ENCODE measurements at places on chromosomes 6 and 20.

GRCh38 chr6:314377-314776 lies 22.1 kb downstream of the DUSP22 start:
- no peak for DNase-seq

DNA sequence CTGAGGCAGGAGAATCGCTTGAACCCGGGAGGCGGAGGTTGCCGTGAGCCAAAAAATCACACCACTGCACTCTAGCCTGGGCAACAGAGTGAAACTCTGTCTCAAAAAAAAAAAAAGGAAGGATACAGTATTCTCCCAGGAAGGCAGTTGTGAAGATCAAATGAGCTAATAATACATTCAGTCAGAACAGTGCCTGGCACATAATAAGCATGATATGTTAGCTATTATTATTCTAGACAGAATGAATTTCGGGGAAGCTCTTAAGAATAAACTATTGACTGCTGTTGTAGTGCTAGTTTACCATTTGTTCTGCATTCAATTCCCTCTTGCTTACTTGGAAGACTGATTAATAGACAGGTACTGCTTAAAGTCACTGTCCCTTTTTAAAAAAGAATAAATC lies 40.6 kb downstream of the NDUFAF5 start:
- DNase-seq, result no peak

DNA sequence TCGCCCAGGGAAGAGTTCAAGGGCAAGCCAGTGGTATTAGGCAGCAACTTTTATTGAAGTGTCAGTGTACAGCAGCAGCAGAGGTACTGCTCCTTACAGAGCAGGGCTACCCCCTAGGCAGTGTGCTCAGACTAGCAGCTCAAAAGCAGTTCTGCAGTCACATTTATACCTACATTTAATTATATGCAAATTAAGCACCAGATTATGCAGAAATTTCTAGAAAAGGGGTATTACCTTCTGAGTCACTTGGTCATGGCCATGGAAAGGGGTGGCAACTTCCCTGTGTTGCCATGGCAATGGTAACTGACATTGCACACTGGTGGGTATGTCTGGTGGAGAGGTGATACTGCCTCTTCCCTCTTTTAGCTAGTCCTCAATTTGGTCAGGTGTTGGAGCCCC lies 2.1 kb upstream of the ZKSCAN4 start:
- DNase-seq, result peak; percentile 9

DNA sequence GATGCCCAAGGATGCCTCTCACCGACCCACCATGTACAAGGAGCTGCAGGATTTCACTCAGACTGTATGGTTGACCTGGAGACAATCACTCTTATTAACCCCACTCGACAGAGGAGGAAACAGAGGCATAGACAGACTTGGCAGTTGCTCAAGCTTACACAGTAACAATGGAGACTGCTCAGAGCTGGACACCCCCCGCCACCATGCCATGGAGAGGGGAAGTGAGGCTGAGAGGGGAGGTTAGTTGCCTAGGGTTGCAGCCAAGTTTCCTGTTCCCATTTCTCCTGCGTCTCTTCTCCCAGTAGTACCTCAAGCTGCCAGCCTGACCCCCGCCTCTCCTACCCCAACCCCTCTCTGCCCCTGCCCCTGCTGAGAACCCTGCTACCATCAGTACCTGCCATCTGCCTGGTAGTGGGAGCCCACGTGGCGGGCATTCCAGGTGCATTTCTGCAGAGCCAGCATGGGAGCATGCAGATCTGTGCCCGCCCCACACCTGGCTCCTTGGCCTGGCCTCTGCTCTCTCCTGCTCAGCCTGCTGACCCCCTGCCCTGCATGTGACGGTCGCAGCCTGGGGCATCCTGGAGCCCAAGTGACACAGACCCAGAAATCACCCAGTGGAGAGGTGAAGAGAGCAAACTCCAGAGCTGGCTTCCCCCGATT lies 157.7 kb downstream of the PREX1 start:
- DNase-seq, result no peak

GRCh38 chr20:62840244-62841197 lies 21.1 kb downstream of the TCFL5 start:
- no peak for DNase-seq

DNA sequence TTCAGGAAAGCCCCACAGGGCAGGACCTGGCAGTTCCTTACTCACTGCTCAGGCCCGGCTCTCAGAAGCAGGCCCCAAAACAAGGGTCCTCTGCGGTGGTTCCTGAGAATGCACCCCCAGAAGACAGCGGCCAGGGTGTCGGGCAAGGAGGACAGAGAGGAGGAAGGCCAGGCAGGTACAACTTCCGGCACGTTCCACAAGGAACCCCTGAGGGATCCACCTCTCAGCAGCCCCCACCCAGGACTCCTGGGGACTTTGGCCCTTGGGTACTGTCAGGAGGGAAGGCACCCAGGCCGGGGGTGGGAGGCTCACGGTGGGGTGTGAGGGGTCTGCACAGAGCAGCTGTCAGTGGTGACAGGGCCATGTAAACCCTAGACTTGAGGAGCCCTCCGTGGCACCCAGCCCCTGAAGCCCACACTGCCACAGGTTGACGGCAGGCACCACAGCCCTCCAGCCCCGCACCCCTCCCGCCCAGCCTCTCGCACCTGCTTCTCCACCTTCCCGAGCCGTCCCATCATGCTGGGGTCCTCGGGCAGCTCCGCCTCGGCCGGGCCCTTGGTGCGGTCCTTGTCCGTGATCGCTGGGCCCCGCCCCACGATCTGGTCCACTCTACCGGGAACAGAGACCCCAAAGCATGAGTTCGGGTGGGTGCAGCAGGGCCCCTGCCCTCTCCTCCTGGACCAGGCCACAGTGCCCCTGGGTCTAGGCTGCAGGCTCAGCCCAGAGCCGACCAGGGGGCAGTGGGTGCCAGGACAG lies 47.0 kb upstream of the CHRNA4 start:
- DNase-seq, result no peak

- DNase-seq, result no peak
Measured at GRCh38 chr6:111724505-111724904, 118.8 kb upstream of the TRAF3IP2 start.

- no peak for DNase-seq
Measured at GRCh38 chr6:150711584-150712504, 112.2 kb downstream of the PLEKHG1 start.

GRCh38 chr6:46651816-46652215 lies 802 bp downstream of the CYP39A1 start:
- no peak for DNase-seq

GRCh38 chr20:63225082-63225454 lies 9.1 kb upstream of the YTHDF1 start:
- no peak for DNase-seq

DNA sequence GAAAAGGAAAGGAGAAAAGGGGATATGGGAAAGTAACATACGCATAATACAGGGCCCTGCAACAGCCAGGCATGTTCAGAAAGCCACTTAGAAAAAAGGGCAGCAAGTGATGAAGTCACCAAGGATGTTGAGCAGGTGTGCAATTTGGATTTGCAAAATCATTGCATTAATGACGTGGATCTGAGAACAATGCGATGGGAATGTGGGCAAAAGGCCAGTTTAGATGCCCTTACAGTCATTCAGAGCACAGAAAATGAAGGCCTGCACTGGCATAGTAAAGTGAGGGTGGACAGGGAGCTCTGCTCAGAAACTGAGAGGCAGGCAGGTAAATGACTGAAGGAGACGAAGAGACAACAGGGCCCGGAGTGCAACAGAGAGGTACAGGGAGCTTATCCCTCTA lies 123.7 kb upstream of the NHSL1 start:
- DNase-seq, result peak; percentile 55

DNA sequence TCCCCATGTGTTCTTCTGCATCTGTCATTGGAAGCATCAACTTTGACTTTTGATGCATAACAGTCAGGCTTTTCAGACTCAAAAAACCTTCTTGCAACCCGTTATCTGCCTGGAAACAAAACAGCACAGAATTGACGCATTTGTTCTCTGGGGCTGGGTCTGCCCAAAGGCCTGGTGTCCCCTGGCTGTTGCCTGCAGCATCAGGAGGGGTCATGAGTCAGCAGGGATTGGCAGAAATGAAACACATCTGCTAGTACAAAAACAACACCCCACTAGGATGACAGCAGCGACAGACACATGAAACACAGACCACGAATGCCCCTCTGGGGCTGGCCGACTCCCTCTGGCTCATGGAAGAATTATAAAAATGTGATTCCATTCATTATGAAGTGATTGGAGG lies 157.6 kb upstream of the INSM1 start:
- peak; percentile 12 for DNase-seq

DNA sequence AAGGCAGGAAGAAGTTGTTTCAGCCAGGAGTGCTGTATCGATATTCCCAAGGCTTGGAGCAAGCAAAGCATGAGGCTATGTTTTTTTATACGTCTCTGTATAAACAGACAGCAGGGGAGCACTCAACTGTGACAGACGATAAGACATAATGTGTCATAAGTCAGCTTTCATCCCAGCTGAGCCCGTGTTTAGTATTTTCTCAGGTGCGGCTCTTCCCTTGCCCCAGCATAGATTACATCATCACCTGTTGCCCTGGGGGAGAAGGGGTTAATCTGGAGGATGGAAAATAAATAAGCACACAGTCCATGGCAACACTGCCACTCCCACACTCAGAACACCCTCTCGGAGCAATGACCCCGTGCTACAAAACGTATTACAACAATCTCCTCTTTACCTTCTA lies 22.1 kb upstream of the KCNK5 start:
- peak; percentile 12 for DNase-seq

- DNase-seq, result no peak
Measured at GRCh38 chr6:27129917-27130316, 117.6 kb upstream of the PRSS16 start.

DNA sequence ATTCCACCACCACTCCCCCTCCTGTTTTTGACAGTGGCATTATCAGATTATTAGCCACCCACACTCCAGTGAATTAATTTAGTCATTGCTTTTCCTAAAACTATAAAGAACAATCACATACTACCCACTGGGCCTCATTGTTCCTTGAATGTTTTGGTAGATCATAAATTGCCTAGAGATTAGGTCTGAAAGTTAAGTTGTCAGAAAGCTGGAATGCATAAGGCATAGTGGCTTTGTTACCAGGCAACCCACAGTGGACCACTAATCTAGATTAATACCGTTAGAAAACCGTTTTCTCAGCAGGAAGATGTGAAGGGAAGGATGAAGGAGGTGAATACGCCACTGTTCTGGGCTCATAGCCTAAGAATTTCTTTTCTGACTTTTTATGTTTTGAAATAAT lies 75.6 kb downstream of the SAMD3 start:
- DNase-seq, result no peak

GRCh38 chr6:170381562-170381961 lies 75.0 kb downstream of the FAM120B start:
- no peak for DNase-seq

DNA sequence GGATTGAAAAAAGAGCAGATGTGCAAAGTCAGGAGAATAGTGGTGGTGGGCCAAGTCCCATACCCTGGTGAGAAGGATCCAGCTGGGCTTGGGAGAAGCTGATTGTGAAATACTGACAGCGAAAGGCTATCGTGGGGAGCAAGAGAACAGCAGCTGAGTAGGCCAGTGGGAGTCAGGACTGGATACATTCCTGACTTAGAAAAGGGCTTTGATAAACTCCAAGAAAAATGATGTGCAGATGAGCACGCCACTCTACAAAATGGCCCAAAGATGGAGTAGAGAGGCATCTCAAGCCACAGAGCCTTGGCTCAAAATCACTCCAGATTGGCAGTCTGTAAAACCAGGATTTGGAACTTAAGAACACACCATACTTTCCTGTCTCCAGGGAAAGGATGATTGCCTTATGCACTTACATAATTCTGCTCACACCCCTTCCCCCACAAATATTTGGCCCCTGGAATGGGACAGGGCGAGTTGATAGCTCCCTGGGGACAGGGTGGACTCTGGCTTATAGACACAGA lies 578.7 kb downstream of the MAFB start:
- no peak for DNase-seq

- peak; percentile 12 for DNase-seq
Measured at GRCh38 chr6:13709689-13710551, 1.7 kb downstream of the RANBP9 start.

DNA sequence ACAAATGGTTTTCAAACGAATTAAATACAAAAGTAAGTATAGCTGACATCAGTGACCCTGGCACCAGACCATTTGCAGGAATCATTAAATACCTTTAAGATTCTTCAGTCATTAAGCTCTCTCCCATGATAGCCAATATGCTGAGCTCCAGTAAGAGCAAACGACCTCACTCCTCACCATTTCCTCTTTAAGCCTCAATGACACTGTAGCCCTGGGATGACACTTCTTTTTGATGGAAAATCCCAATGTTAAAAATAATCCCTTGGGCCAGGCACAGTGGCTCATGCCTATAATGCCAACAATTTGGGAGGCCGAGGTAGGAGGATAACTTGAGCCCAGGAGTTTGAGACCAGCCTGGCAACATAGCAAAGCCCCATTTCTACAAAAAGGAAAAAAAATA lies 3.3 kb upstream of the SGK1 start:
- no peak for DNase-seq

- no peak for DNase-seq
Measured at GRCh38 chr6:145245119-145245518, 490.2 kb downstream of the EPM2A start.

DNA sequence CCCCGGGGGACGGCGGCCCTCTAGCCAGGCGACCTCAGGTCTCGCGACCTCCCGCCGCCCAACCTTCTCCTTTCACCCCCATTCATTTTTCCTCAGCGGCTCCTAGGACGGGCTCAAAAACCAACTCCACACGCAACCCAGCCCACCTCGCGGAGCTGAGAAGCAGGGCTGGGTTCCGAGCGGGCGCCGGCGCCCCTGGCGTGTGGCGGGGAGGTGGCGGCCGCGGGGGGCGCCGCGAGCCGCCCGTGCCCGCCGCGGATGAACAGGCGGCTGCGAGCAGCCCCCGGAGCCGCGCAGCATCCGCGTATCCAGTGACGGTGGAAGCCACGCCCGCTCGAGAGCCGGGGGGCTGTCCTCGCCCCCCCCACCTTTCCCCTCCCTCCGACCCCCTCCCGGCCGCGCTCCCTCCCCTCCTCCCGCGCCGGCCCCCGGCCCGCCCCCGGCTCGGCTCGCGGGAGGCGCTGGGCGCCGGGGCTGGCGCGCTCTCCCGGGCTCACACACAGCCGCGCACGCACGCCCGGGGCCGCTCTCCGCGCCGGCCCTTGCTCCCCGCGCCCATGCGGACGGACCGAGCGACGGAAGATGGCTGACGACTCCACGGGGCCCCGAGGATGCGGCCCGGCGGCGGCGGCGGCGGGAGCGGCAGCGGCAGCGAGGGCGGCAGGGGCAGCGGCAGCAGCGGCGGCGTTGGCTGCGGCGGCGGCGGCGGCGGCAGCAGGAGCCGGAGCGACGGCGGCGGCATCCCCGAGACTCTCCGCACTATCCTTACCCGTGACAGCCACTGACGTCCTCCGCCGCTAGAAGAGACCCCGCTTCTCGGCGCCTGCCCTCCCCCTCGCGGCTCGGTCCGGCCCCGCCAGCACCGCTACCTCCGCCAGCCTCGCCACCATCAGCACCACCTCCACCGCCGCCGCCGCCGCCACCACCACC lies at the start of gene SOBP:
TSS of gene SOBP (plus strand) at position 482 of the 930 bp plus-strand sequence. CDS start 500 bp downstream, outside the sequence.
- DNase-seq, result peak; percentile 38

- DNase-seq, result no peak
Measured at GRCh38 chr20:25468126-25469075, 60.9 kb downstream of the GINS1 start.

All from kidney tubule cell (primary cell).